ENCODE measurements at places on chromosomes 4 and X. TPM values are rescaled to one million over a fixed set of nuclear protein-coding genes. Genes with fewer than 3 reads are reported as not detected.

The TMEM255A gene
- 0.07 TPM for total RNA-seq

The CCKAR gene
- total RNA-seq, result not detected

The SSX1 gene
- total RNA-seq, result not detected

The MAGEB4 gene
- not detected for total RNA-seq

The PTPN13 gene
- 48.9 TPM for total RNA-seq
